ENCODE measurements at places on chromosomes 12 and 14.

DNA sequence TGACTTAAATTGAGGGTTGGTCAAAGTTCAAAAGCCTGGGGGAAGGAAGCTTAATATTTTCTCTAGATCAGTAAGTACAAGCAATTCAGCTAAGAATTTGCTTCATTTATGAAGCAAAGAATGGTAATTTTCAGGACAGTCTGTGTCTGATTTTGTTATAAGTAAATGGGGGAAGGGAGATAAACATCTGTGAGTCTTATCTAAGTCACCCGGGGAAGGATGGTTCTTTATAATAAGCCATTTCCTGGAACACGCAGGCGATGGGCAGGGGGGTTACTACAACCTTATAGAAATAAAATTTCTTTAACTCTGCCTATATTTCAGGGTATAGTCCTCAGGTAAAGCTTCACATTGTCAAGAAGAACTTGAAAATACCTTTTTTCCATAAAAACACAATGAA is 42.9 kb downstream of the HELB start:
- no peak for DNase-seq

GRCh38 chr12:84069198-84069597 is 843.4 kb downstream of the SLC6A15 start:
- no peak for DNase-seq

GRCh38 chr14:80211153-80212022 is at the start of gene DIO2:
Gene DIO2, minus strand, starts transcription at chr14:80211504. Its CDS starts 32 bp downstream, at chr14:80211472.
- no peak for DNase-seq

DNA sequence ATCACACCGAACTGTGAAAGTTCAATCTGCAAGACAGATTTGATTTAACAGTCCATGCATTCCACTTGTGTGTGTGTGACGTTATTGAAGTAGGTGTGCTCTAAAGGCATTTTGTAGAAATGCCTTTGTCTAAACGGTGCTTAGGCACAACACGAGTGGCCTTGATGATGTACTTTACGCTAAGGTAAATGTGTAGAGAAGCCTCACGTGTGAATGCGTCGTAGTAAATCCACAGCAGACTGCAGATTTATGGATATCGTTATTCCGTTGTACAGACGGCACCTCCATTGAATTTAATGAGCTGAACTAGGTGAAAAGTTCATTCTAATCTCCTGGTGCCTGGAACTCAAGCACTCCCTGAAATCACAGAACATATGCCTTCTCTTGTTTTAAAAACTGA is 202.8 kb upstream of the STXBP6 start:
- no peak for DNase-seq

GRCh38 chr12:63319936-63320633 is 169.1 kb upstream of the AVPR1A start:
- DNase-seq = no peak

GRCh38 chr14:70468731-70469130 is 16.8 kb downstream of the ADAM21 start:
- DNase-seq = no peak

DNA sequence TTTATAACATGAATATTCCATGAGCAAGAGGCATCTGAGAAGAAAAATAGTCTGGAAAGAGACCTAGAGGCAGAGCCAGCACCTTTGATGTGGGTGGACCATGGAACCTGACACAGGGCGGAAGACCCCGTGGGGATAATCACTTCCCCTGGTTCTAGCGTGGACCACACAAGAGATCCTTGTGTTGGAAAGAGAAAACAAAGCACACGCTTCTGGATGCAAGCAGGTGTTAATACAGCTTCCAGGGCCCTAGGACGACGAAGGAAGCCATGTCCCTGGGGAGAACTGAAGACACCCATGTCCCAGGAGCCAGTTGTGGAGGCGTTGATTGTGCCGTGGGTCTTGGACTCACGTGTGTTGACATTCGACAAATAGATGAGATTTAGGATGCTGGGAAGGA is 102.9 kb downstream of the ADGRD1 start:
- no peak for DNase-seq

DNA sequence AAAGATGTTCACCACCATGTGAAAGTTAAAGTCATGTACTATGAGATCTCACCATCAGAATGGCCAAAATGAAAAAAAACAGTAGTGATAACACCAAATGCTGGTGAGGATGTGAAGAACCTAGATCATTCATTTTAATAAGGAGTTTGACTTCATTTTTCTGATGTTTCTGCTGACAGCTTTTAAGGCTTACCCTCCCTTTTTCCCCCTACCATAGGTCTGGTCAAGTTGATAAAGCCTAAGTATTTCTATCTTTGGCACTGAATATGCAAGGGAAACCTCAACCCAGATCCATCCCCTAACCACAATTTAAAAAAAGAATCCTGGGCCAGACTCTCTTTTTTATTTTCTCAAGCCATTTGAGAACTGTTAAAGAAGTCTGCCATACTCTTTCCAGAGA is 689.6 kb upstream of the FOXG1 start:
- no peak for DNase-seq

DNA sequence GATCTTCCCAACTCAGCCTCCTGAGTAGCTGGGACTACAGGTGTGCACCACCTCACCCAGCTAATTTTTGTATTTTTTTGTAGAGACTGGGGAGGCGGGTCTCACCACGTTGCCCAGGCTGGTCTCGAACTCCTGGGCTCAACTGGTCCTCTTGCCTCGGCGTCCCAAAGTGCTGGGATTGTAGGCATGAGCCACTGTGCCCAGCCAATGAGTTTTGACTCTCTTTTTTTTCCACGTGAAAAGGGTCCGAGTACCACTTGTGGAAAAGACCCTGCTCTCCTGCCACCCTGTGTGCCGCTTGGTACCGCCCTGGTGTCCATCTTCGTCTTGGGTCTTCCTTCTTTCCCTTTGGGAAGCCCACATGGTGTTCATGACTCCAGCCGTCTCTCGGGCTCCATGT is 17.6 kb downstream of the TEDC1 start:
- no peak for DNase-seq

DNA sequence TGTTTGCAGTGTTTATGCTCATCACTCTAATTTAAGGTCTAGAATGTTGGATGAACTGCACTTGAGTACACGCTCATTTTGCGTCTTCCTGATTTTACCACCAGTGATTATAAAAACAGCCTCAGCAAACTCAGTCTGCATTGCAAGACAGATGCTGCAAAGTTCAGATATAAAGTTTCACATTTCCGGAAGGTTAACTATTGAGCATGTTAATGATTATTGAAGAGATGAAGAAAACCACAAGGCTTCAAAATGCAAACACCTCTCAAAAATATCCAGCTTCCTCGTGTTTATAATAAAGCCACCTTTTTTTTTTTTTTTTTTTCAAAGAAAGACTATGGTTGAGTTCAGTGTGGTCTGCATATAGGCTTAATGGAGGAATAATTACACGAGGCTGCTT is 92.1 kb upstream of the BMP4 start:
- DNase-seq = no peak

DNA sequence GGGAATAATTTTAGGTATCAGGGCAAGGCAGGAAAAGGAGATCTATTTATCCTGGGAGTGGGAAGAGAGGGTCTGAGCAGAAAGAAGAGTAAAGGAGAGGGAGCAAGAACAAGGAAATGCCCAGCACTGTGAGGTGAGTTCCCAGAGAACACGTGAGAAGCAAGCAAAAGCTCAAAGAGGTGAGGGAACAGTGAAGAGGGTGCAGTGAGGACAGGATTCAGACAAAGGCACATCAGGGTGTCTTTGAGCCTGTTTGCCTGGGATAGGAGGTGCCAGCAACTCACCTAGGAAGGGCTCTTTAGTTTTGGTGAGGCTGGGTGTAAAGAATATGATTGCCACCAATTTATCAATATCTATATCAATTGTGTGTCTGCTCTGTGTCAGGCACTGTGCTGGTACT is 88.9 kb upstream of the NRXN3 start:
- no peak for DNase-seq

DNA sequence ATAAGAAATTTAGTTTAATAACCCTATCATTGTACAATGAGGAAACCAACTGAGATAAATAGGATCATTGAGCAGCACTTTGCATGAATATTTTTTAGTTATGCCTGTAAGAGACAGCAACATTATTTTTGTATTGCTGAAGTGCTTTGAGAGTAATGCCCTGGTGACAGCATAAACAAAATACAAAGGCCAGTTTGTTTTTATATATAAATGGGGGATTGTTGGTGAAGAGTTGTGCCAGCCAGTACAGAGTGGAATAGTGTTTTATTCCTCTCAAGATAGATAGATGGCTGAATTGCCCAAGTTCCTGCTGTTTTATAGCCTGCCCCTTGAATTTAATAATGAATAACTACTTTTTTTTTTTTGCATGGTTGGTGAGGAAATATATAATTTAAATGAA is 101.8 kb downstream of the CNTN1 start:
- DNase-seq = no peak

DNA sequence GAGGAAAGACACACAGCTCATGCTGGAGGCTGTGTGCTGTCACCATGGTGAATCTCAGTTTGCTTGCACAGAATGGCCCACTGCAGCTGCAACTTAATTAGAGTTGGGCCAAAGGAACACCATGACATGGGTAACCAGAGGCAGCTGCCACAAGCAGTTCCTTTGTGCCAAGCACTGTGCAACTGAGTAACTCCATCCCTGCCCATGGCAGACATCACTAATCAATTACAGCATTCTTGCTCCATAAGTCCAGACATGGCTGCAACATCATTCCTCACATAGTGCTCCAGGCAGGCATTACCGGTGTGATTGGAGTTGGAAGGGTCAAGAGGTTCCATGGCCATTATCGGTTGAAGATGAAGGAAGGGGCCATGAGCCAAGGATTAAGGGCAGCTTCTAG is 207.0 kb downstream of the RBM19 start:
- DNase-seq = no peak

GRCh38 chr12:13725049-13725448 is 256.4 kb downstream of the GRIN2B start:
- DNase-seq = no peak

GRCh38 chr12:13101821-13102375 is 1.6 kb downstream of the GSG1 start:
- no peak for DNase-seq

DNA sequence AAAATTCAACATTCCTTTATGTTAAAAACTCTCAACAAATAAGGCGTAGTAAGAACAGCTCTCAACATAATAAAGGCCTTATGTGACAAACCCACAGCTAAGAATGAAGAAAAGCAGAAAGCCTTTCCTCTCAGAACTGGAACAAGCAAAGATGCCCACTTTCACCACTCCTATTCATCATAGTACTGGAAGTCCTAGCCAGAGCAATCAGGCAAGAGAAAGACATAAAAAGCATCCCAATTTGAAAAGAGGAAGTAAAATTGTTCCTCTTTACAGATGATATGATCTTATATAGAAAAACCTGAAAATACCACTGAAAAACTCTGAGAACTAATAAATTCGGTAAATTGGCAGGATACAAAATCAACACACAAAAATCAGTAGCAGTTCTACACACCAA is 52.1 kb downstream of the STON2 start:
- DNase-seq = no peak

DNA sequence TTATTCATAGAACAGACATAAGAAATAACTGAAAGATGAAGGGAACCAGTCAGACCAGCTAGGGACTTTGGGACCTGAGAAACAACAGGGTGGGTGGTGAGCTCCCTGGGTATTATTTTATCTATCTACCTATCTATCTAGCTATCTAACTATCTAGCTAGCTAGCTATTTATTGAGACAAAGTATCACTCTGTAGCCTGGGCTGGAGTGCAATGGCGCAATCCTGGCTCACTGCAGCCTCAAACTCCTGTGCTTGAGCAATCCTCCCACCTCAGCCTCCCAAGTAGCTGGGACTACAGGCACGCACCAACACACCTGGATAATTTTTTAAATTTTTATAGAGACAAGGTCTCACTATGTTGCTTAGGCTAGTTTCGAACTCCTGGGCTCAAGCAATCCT is 127.6 kb downstream of the DPF3 start:
- no peak for DNase-seq

GRCh38 chr14:103160321-103161053 is 37.2 kb downstream of the TNFAIP2 start:
- DNase-seq = no peak

DNA sequence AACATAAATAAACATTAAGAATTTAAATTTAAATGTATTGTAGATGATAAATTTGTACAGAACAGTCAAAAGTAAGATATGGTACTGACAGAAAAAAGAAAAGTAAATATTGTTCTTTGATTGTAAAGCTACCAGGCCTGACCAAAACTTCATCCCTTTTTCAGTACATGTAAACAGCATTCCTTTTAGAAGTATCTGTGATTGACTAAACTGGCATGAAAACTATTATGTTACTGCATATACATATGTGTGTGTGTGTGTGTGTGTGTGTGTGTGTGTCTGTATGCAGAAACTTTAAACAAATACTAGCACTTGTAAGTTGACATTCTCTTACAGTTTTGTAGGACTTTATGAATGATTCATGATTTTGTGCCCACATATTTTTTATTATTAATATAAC is 270.9 kb downstream of the C12orf50 start:
- no peak for DNase-seq

DNA sequence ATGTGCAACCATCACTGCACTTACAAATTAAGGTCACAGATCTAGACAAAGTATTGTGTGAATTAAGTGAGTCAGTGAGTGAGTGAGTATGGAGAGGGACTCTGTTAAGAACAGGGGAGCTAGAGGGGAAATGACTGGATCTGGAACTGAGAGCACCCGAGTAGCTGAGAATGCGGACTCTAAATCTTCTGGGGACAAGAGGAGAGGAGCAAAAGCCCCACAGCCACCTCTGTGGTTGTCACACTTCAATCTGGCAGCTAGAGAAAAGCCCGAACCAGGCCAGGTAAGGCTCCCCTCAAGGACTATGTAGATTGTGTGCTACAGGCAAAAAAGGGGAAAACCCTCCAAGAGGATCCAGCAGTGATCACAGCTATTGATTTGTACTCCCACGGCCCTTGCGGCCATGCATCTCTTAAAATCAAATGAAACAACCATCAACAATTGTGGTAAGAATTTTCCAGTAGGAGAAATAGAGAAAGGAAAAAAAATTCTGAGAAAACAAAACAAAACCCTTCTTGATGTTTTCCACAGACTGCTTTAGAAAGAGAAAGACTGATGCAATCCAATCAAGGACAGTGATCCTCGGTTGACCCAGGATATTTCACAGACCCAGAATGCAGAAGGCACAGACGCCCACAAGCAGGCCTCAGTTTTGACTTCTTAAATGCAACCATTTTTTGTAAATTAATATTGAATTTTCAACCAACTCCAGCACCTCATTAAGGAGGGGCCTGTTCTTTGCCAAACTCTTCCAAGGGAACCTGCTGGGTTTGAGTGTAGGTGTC is 109.6 kb downstream of the SLC38A6 start:
- DNase-seq = no peak

- DNase-seq = peak; percentile 28
Observed at GRCh38 chr14:67526676-67527459, 6.2 kb upstream of the PLEKHH1 start.

DNA sequence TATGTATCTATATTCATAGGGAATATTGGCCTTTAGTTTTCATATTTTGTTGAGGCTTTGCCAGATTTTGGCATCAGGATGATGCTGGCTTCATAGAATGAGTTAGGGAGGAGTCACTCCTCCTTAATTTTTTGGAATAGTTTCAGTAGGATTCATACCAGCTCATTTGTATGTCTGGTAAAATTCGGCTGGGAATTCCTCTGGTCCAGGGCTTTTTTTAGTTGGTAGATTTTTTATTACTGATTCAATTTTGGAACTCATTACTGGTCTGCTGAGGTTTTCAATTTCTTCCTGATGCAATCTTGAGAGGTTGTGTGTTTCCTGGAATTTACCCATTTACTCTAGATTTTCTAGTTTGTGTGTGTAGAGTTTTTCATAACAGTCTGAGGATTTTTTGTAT is 175.2 kb downstream of the EPS8 start:
- DNase-seq = peak; percentile 77
